ENCODE measurements at places on chromosomes 6 and 20. TPM values are rescaled to one million over a fixed set of nuclear protein-coding genes. Genes with fewer than 3 reads are reported as not detected.

The SLC16A10 gene
- not detected for total RNA-seq

The BANF2 gene
- total RNA-seq = not detected

The SLC17A1 gene
- not detected for total RNA-seq

The ADGRF5 gene
- not detected for total RNA-seq

The OLIG3 gene
- not detected for total RNA-seq

The ATRN gene
- total RNA-seq = 42.5 TPM

The DLGAP4 gene
- 32.3 TPM for total RNA-seq

- no peak for DNase-seq
Observed at GRCh38 chr6:110387986-110388385, 27.4 kb downstream of the DDO start.

- no peak for DNase-seq
Observed at GRCh38 chr6:47455533-47456209, 21.9 kb upstream of the CD2AP start.

GRCh38 chr20:3818155-3819151 lies 1.9 kb upstream of the AP5S1 start:
- DNase-seq = peak; percentile 87

- DNase-seq = no peak
Observed at GRCh38 chr6:100460650-100461204, 4.0 kb downstream of the SIM1 start.

GRCh38 chr20:63419299-63419698 lies 53.2 kb downstream of the KCNQ2 start:
- DNase-seq = no peak

DNA sequence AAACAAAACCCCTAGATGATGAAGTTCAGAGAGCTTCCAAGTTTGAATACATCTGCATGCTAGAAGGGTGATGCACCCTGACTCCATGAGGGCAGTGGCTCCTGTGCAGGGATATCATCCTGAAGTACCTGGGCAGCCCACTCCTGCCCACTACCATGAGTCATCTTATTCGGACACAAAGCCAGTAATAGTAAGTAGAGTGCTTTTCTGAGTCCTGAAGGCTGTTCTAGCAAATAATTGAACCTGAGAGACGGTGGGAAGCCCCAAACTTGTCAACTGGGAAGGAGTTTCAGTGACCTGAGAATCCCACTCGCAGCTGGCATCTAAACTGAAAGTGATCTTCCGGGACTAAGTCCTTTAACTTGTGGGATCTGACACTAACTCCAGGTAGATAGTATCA lies 152.9 kb upstream of the COL21A1 start:
- no peak for DNase-seq

DNA sequence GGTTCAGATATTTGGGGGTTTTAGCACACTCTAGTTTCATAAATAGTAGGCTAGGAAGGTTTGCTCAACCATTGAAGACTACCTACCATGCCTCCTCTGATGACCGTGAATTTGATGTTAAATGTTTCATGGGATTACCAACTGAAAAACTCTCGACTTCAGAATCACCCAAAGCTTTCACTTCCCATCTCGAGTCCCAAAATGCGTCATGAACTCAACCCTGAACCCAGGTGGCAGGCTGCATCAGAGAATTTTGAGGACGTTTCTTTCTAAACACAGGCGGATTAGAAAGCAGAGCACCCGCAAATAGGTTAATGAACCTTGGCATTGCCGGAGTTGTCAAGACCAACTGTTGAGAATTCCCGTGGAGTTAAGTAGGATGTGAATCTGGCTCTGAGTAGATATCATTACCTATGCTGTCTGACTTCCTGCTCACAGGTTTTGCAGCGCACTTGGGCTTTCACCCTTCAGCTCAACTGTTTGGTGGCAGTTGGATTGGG lies 98.4 kb upstream of the ADTRP start:
- DNase-seq = no peak

DNA sequence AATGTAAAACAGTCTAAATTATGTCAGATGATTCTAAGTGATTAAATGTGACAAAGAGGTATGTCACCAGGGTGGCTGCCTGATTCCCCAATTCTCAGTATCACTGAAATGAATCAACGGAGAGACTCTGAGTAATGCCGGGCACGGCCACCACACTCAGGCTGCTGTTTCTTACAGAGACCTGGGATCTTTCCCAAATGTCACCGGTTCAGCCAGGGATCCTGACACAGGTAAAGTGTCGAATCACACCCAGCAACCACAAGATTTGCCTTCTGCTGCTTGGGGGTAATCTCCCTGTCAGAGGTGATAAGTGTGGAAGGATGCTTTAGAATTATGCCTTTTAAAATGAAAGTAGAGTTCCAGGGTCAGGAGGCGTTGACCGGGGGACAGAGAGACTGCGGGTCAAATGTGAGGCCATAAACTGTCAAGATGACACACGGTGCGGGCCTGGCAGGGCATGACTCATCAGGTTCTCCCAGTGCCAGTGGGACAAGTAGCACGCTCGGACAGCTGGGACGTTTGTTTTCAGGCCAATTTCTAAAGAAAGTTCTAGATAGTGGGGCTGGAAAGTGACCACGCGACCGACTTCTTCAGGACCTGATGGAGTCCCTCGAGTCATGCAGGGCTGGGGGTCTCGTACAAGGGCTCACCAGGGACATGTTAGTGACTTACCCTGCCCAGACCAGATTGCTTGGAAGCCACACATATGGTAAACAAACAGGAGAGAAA lies 48.9 kb downstream of the PRDM1 start:
- DNase-seq = no peak

DNA sequence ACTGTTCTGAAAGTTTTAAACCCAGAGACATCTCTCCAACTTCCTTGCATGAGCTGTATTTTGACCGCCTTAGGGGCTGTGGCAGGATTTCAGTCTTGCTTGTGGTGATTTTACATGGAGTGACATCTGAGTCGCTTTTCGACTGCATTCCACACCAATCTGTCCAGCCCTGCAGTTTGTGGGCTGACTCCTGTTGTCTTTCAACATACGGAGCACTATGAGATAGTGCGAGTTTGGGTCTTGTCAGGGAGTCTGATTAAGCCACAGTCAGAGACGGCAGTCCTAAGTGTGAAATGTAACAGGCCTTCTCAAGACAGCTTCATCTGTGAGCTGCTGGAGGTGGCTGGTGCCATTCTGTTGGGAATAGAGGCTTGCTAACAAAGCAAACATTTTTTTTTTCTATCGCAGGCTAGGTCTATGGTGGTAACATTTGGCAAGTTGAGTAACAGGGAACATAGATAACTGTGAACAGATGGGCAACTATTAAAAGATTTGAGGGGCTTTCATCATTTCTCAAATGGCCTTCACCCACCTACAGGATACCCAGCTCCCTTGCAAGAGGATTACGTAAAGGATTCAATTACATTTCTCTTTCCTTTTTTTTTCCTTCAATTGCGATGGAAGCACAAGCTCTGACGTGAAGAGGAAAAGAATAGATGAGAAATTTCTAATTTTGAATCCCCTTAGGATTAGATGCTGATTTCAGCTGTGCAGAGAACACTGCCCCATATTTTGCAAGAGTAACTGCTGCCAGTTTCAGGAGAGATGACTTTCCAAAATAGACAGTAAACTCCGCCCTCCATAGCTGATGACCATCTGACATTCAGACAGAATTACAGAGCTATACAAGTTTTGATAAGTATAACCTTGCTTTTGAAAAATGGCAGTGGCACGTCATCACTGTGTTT lies 25.1 kb downstream of the CAP2 start:
- peak; percentile 53 for DNase-seq

GRCh38 chr20:11814267-11814666 lies 103.4 kb upstream of the BTBD3 start:
- peak; percentile 91 for DNase-seq

- no peak for DNase-seq
Observed at GRCh38 chr6:14108571-14109410, 8.8 kb upstream of the CD83 start.

- no peak for DNase-seq
Observed at GRCh38 chr6:155889410-155889809, 433.8 kb upstream of the NOX3 start.

- no peak for DNase-seq
Observed at GRCh38 chr20:58880994-58881752, 28.7 kb downstream of the GNAS start.

DNA sequence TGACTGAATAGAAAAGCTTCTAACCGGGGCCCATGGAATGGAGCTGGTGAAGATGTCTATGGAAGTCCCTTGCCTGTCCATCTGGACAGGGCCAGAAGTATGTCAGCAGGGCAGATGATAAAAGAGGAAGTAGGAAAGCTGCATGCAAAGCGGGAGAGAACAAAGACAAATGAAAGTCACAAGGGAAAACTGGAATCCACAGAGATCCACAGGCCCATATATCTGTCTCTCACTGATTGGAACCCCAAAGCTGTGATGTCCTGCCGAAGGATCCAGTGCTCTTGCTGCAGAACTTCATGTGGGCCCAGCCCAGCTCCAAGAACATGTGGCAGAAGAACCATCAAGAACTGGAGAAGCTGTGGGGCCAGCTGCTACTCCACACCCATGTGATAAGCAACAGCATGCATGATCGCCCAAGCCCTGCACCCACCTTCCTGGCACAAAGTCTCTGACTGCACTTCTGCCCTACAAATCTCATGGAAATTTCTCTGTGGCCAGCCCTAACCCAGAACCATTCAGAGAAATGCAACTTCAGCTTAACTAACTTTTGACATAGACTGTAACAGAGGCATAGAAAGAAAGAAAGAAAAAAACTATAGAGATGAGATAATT lies 716.0 kb downstream of the KIF16B start:
- DNase-seq = no peak

DNA sequence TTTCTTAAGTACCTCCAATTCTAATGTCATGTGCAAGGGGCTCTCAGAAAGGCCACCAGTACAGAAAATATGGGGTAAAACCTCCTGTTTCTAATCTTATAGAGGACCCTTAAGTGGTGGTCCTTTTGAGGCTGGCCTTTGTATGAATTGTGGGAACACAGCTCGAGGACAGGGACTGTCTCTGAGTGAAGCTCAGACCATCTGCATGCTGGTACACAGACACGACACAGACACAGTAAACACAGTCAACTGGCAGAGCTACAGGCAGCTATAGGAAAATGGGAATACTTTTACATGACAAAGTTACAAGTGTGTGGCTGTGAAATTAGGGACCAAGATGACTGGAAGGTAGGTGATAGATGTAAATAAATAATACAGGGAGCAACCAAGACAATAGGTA lies 143.9 kb upstream of the PREP start:
- no peak for DNase-seq

- no peak for DNase-seq
Observed at GRCh38 chr20:36644706-36645095, 1.3 kb downstream of the SLA2 start.

- peak; percentile 77 for DNase-seq
Observed at GRCh38 chr6:149864578-149865535, 698 bp upstream of the LRP11 start.

DNA sequence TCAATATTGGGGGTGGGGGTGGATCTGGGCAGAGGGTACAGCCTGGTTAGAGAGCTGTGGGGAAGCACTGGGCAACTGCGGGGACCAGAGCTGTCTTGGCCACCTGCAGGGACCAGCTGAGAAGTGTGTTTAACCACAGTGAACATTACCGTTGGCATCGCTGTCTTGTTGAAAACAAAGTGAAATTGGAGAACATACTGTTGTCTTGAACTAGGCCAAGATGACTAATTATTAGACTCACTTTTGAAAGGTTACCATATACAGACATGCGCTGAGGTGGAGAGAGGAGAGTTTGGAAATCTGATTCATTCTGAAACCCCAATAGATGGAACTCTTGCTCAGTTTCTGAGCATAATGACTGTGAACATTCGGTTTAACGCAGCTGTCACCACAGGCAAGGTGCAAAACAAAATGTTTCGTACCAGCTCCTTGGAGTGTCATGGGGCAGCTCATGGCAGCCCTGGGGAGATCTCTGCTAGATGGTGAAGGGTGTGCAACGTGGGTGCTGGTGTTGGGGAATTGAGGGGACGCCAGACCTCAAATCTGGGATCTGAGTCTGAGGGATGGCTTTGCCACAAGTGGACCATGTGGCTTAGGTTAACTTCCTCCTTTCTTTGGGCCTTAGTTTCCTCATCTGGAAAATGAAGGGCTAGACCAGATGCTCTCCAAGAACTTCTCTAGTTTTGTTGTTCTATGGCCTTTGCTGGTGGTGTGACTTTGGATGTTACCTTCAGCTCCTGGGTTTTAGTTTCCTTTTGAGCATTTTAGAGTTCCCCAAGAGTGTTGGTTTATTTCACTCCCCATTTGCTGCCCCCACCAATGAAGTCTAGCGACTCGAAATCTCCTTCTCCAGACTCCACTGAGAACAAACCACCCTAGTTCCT lies 24.6 kb upstream of the GTSF1L start:
- peak; percentile 92 for DNase-seq

DNA sequence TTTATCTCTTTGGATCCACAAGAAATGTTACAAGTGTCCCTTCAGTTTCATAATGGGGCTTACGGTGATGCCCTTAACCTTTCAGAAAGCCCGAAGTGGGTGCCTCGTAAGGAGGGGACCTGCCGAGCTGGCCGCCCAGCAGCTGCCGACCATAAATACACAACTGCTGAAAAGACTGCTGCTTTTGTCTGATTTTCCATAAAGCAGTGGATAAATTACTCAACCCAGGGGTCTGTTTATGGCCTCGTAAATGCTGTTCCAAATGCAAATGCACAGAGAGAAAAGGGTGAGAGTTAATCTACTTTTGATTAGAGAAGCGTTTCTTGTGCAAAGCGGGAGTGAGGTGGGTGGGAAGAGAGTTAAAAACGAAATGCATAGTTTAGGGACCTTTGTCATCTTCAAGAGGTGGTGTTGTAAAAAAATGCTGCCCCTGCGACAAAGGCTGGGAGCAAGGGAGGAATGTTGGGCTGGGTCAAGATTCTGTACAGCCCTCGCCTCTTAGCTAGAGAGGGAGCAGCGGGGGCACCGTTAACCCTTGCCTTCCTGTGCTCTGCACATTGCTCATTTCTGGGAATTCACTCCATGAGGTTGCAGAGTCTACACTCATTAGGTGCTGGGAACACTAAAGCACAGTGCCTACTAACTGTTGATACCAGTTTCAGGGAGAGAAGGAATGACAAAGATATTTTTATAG lies 112.0 kb upstream of the MTHFD1L start:
- no peak for DNase-seq

- DNase-seq = no peak
Observed at GRCh38 chr20:62430866-62431447, 3.6 kb upstream of the RBBP8NL start.

DNA sequence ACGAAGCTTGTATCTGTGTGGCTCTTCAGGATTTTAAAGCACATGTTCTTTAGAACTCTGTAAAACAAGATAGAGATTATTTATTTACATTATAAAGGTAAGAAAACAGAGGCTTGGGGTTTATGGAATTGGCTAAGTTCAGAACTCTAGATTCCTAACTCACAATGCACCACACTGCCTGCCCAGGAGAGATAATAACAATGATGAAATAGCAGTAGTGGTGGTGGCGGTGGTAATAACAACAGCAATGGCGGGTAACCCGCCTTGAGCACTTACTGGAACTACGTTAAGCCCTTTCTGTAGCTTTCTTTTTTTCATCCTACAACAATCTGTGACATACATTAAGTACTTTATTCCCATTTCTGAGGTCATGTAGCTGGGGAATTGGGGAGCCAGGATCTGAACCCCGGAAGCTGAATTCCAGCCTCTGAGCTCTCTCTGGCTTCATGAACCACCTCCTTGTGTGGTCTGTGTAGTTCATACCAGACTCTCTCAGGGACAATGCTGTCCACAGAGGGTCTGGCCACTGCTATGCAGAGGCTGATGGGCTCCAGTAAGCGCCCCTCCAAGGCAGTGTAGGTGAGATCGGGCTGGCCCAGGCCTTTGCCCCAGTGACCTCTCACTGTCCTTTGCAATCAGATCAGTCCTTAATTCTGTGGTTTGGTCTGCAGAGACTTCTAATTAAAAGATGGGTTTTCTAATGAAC lies 260.9 kb downstream of the SLC24A3 start:
- no peak for DNase-seq
